Activated naive CD4-positive, alpha-beta T cell treated with anti-CD3 and anti-CD28 coated beads, Interleukin-2, amount 50 U/mL, for 16 hours (primary cell): ENCODE measurements at places on chromosomes 4 and X.

- DNase-seq, result no peak
Measured at GRCh38 chrX:49129427-49129826, 5.9 kb upstream of the GPKOW start.

DNA sequence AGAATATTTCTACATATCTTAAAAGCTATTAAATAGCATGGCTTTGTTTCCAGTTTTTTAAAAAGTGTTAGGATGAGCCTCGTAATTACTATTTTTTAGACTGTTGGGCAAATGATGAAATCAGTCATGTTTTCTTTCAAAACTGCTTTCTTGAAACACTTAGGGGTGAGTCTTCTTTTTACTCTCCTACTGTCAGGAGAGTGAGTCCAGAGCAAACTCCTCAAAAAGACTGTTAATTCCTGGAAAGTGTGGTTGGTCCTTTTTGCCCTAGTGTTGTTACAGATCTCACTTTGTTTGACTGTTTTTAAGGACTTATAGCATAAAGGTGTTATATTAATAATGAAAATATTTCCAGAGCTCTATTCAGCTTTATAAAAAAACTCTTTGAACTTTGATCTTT is 6.3 kb downstream of the GSTCD start:
- DNase-seq, result no peak

- DNase-seq, result no peak
Measured at GRCh38 chr4:121648516-121648915, 48.3 kb downstream of the ANXA5 start.

GRCh38 chrX:129741880-129742758 is 3.3 kb downstream of the XPNPEP2 start:
- no peak for DNase-seq

GRCh38 chr4:140448162-140448561 is 20.7 kb upstream of the CLGN start:
- DNase-seq, result no peak

GRCh38 chr4:176270669-176271068 is 1.6 kb upstream of the ASB5 start:
- DNase-seq, result no peak

- no peak for DNase-seq
Measured at GRCh38 chr4:157591245-157591644, 370.7 kb downstream of the GRIA2 start.

DNA sequence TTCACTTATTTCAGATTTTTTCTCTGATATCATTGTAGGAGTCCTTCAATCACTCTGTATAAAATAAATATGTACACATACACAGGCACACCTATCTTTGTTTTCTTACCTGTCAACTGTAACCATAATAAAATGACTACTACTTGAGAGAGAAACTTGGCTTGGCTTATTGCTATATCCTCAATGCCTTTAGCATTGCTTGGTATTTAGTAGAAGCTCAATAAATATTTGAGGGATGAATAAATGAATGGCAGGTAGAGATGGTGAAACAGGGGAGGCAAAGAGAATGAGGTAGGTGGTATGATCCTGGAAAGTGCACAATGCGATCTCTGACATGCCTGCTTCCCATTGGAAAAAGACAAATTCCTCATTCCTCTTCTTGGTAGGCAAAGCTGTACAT is 21.8 kb upstream of the CXCL6 start:
- DNase-seq, result no peak

DNA sequence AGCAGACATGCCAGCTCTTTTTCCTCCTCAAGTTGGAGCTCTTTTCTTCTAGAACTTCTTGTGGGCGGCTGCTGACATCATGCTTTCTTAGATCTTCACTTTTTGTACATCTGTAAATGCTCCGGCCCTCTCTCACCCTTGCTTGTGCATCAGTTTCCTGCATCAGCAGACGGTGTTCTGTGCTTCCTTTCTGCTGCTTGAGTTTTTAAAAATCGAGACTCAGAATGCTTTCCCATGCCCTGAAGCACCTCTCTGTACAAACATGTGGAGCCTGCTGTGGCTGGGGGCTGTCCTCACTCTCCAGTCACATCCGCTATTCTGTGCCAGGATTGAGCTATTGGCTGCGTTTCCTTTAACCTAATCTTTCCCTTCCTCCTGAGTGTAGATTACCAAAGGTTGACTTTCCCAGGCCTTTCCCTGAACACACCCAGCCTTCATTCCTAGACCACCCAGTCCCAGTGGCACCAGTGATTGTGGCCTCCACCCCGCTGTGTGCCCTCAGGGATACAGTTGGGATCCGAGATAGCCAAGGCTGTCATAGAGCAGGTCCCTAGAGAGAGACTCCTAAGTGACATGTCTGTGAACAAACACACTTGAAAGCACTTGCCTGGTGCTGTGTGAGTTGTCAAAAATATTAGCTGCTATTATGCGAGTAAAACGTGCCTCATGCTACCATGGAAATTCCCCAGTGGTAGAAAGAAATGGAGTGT is 41.9 kb downstream of the TNIP2 start:
- peak; percentile 45 for DNase-seq

- DNase-seq, result no peak
Measured at GRCh38 chr4:3681191-3681590, 85.0 kb upstream of the ADRA2C start.

GRCh38 chr4:113474017-113474416 is 287.5 kb downstream of the CAMK2D start:
- peak; percentile 38 for DNase-seq

DNA sequence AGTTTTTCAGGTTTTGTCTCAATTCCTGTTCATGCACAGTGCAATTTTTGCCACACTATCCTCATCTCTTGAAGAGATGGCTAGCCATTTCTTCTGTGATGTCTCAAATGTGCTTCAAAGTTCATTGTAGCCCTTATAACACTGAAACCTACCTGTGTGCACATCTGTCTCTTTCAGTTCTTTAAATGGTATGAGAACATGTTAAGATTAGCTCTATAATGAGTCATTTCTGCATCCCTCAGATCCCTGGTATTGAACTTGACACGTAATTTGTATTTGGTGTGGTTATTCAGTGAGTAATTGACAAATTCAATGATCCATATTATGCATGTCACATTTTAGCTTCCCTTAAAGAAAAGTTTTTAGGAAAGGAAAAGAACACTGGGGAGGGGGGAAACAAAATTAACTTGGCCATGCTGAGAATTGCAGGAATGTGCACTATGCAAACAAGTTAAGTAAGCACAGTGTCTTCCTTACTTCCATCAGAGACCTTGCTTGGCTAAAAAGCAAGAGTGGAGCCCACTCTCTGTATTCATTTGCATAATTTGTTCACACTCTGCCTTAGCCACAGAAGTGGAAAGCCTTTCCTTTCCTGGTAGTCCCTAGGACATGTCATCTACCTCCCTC is 659.8 kb upstream of the MAGEB2 start:
- no peak for DNase-seq

DNA sequence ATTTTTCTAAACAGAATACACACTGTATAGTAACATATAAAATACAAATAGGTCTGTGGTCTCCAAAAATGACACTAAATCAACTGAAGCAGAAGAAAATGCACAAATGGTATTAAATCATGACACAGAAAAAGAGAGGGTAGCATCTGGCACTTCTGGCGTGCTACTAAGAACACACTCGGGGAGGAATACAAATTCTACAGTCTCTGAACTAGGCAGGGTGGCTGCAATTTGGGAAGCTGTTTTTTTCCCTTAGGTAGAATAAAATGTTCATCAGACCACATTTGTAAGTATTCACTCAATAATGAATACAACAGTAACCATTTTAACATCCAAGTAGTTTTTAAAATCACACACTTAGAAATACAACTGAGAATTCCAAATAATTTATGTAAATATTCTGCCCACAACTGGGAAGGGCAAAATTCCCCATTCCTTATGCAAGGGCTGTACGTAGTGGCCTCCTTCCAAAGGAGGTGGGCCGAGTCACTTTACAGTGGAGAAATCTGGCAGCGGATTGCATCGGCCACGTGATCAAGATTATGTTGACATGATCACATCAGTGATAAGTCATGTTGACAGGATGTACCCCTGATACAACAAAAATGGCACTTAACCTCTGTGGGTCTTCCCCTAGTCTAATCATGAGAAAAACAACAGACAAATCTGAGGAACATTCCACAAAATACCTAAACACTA is 101.1 kb downstream of the TSPAN5 start:
- no peak for DNase-seq

GRCh38 chr4:186032259-186032658 is 36.7 kb upstream of the TLR3 start:
- no peak for DNase-seq

GRCh38 chr4:21888195-21888976 is 60.2 kb downstream of the KCNIP4 start:
- no peak for DNase-seq

DNA sequence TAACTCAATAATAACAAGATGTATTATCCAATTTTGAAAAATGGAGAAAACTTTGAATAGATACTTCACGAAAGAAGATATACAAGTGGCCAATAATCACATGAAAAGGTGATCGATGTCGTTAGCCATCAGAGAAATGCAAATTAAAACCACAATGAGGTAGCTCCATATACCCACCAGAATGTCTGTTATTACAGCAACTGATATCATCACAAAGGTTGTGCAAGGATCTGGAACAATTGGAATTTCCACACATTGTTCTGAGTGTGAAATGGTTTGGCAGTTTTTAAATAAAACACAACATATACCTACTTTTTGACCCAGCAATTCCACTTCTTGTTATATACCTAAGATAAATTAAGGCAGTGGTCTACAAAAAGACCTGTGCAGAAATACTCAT is 71.7 kb downstream of the IRS4 start:
- DNase-seq, result no peak

GRCh38 chrX:41250867-41251266 is 83.1 kb upstream of the DDX3X start:
- DNase-seq, result no peak

- DNase-seq, result no peak
Measured at GRCh38 chr4:53861856-53862610, 202.4 kb downstream of the CHIC2 start.

GRCh38 chr4:21753084-21753760 is 195.3 kb downstream of the KCNIP4 start:
- DNase-seq, result no peak

DNA sequence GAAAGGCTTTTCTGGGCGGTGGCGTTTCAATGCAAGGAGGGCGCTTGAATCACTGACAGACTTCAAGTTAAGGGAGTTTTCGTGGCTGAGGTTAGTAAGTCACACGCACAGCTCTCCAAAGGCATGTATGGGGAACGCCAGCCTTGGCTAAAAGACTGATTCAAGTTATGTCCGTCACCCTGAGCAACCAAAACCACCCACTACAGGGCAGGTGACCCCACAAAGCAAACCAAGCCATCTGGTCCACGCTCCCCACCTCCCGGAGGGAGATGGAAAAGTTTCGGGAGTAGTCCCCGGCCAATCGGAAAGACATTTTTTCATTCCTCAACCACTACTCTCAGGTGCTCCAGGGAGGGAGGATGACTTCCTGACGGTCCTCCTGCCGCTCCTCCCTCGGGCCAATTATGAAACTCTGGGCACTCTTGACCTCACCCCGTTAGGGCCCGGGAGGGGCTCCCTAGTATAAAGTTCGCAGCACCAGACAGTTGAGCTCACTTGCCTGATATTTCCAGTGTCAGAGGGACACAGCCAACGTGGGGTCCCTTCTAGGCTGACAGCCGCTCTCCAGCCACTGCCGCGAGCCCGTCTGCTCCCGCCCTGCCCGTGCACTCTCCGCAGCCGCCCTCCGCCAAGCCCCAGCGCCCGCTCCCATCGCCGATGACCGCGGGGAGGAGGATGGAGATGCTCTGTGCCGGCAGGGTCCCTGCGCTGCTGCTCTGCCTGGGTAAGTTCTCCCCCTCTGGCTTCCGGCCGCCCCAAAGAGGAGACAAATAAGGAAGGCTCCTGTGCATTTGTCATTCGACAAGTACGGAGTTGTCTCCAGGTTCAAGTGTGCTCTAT is at the start of gene EREG:
TSS of gene EREG (plus strand) at position 494 of the 840 bp plus-strand sequence. CDS start at position 658, 164 bp downstream.
- no peak for DNase-seq

- no peak for DNase-seq
Measured at GRCh38 chrX:27008486-27008885, 454.7 kb downstream of the PPP4R3C start.

- no peak for DNase-seq
Measured at GRCh38 chr4:30726090-30726675, 6.0 kb downstream of the PCDH7 start.

- DNase-seq, result no peak
Measured at GRCh38 chr4:176307666-176307930, 12.2 kb upstream of the SPCS3 start.

DNA sequence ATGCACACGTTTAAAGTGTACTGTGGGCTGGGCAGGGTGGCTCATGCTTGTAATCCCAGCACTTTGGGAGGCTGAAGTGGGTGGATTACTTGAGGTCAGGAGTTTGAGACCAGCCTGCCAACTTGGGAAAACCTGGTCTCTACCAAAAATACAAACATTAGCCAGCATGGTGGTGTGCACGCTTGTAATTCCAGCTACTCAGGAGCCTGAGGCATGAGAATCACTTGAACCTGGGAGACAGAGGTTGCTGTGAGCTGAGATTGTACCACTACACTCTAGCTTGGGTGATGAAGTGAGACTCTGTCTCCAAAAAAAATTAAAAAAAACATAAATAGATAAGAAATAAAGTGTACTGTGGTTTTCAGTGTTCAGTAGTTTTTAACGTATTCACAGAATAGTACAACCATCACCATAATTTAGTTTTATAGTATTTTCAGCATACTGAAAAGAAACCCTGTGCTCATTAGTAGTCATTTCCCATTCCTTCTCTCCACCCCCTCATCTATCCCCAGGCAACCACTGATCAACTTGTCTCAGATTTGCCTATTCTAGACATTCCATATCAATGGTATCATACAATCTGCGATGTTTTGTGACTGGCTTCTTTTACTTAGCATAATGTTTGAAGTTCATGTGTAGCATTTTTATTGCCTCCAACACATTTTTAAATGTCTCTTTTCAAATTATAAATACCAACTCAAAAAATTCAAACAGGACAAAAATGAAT is 19.1 kb downstream of the SLAIN2 start:
- DNase-seq, result no peak

DNA sequence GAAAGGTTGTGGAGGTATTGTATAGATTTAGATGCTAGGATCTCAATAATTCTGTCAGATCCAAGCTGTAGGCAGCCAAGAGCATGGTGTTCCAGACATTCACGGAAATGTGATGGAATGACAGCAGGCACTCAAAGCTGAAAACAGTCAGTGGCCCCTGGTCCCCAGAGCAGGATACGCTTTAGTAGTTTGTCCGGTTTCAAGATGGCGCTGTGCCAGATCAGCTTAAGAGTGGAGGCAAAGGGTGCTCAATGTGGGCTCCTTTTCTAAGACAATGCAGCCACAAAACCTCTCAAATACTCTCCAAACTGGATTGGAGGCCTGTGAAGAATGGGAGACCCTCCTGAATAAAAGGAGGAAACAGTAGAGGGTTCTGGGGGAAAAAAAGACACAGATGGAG is 291.2 kb upstream of the HS3ST1 start:
- DNase-seq, result no peak

DNA sequence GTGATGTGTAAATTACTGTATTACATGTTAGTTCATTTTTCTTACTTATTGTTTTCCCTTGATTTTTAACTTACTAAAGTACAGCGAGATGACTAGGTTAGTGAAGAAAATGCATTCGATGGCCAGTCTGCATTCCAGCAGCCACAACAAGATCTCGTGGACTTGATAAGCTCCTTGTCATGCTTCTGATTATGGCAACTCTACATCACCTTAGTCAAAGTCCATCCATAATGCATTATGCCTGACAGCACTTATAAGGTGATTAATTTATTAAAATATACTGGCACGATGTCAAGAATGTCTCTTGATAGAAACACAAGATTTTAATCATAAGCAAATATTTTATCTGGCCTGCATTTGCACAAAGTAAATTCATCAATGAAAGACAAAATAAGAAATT is 109.9 kb upstream of the NAP1L5 start:
- no peak for DNase-seq
